NCI-H1694 (cell line): ENCODE measurements at places on chromosomes 12 and 14.

GRCh38 chr12:64122154-64122553 lies 99.9 kb downstream of the KICS2 start:
- DNase-seq, result no peak

GRCh38 chr14:104291123-104292000 lies 153.0 kb downstream of the KIF26A start:
- DNase-seq, result no peak

DNA sequence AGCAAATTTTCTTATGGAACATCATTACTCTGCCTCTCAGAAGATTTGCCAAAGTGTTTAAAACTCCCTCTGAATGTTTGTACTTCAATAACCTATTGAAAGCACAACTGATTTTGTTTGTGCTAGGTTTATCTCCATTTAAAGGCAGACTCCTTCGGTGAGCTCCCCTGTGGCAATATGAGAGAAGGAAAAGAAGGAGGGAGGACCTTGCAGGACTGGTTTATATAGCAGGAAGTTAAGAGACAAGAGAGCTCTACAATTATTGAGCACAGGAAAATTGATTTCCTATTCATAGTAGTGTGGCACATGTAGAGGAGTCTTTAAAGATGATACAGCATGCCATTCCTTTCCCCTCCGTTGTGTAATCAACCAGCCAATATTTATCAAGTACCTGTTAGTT lies 75.5 kb downstream of the PDE3A start:
- DNase-seq, result no peak

DNA sequence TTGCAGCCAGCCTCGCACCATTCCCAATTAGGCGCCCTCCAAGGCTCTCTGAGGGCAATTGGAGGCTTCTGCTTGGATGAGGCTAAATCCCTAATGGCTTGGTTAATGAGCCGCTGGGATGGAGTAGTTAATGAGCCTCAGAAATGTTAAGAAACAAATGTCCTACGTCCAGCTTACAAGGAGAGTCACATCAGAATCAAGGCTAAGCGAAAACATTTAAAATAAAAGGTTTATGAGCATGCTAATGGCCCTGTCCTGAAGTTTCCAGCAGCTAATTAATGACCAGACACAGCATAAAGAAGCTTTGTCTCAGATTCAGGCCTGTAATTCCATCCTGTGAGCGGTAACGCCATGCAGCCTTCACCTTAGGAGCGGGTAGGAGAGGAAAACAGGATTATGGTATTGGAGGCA lies 200.7 kb upstream of the BCL2L14 start:
- no peak for DNase-seq

- DNase-seq, result no peak
Measured at GRCh38 chr14:67584978-67585377, 15.1 kb downstream of the PIGH start.

- DNase-seq, result no peak
Measured at GRCh38 chr14:57346741-57347140, 43.6 kb upstream of the NAA30 start.

DNA sequence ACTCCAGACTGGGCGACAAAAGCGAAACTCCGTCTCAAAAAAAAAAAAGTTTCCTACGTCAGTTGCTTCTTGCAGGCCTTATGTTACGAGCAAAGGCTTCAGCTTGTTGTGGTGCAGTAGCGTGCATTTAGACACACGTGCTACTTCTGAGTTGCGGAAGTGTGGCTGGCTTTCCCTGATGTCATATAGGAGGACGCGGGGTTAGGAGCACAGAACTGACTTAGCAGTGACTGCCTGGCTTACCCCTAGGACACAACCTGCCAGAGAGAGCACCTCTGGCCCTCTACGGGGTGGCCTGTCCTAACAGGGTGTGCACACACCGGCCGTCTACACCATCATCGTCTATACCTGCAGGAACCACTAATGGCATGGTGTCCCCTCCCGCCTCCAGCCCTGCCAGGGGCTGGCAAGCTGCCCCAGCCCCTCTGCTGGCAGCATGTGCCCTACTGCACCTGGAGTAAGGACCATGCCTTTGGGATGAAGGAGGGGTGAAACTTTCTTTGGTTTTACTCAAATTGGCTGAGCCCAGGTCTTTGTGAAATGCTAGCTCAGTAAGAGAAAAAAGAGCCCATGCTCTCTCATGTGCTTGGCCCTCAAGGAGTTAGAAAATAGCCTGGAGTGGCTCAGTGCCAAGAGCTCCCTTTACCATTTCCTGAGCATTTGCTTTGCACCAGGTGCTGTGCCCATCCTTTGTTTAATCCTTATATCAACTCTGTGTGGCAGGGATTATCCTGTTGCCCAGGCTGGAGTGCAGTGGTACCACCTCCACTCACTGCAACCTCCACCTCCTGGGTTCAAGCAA lies 1.7 kb upstream of the GPR68 start:
- DNase-seq, result peak; percentile 58

GRCh38 chr12:72369423-72369959 lies 97.3 kb downstream of the TRHDE start:
- no peak for DNase-seq

DNA sequence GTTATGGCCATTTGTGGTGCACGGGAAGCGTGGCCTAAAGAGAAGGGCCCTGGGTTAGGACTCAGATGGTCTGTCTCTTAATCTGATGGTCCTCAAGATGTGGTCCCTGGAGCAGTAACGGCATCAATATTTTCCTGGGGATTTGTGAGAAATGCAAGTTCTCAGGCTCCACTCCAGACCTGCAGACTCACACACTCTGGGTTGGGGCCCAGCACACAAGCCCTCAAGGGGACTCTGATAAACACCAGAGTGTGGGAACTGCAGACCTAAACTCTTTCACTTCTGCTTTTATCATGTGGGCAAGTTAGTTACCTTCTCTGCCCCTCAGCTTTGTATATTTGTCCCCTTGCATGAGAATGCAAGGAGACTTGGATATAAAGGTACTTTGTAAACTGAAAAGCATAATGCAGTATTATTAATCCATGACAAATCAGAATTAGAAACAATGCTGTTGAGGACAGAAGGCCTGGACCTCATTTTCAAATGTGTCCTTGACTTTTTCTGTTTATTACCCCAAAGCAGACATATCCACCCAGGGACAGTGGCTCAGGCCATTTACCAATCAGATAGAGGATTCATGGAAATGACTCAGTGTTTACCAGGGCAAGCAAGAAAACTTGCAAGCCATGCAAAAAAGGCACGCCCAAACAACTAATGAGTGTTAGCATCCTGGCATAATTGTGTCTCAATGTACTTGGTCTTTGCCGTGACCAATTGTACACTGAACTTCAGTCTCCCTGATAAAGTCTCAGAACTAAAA lies 157.0 kb downstream of the ASCL1 start:
- no peak for DNase-seq

- no peak for DNase-seq
Measured at GRCh38 chr14:100146531-100147091, 12.8 kb downstream of the DEGS2 start.

DNA sequence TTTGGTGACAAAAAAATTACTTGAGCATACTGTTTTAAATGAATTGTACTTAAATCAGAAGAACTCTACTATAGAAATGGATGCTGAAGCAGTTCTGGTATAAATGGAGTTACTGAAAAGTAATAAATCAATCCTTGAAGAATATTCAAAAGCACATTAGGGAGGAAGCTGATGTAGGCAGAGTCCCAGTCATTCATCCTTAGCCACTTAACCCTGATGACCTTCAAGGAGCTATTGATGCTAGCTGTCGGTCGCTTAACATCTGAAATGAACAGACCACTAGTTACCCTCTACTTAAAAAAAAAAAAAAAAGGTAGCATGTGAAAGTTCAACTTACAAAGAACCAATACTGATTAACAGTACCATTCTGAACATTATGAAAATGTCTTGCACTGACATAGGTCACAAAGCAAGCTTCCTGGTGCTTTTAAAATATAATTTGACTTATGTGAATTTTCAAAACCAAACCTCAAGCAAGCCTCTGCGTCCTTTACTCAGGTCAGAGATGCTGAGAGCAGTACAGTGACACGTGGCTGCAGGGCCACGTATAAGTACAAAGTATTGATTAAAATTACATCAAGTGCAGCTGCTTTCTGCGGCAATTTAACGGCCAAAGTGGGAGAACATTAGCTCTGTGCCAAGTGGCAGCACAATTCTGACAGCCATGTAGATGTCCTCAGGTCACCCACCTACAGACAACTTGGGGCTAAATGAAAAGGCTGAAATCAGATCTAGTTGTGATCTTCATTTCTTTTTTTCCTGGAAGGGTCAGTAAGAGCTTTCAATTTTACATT lies 18.1 kb downstream of the PPM1H start:
- no peak for DNase-seq

DNA sequence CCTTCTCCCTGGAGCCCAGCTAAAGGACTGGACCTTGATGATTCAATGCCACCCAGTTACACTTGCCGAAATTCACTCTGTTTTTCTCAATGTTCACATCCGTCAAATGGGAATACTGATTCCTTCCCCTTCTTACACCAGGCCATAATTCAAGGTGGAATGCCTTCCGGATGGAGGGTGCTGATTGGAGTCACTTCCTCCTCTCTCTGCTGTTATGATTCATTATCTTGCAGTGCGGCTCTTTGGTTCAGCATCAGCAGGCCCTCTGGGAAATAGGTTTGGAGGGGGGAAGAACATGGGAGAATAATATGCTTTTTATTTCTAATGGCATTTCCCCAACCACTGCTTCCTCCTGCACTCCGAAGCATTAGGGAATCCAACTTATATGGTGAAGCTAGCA lies 390.6 kb upstream of the TBX3 start:
- DNase-seq, result no peak

- DNase-seq, result no peak
Measured at GRCh38 chr12:94264736-94265485, 116.5 kb downstream of the PLXNC1 start.

GRCh38 chr14:41749429-41749828 lies 142.8 kb downstream of the LRFN5 start:
- DNase-seq, result no peak

DNA sequence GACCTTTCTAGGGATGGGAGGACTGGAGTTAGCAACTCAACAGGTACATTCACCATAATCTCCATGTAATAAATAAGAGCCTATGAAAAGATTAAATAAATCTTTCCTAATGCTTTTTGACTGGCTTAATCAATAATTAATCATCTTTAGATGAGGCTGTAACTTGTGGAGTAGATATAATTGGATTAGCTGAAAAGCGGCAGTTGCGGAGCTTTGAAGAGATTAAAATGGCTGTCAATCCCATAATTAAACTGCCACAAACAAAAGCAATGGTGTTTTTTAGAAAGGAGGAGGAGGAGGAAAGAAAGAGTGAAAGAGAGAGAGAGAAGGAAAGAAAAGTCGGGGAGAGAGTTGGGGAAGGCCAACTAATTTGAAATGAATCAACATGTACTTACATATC lies 70.7 kb upstream of the TMEM263 start:
- DNase-seq, result no peak

DNA sequence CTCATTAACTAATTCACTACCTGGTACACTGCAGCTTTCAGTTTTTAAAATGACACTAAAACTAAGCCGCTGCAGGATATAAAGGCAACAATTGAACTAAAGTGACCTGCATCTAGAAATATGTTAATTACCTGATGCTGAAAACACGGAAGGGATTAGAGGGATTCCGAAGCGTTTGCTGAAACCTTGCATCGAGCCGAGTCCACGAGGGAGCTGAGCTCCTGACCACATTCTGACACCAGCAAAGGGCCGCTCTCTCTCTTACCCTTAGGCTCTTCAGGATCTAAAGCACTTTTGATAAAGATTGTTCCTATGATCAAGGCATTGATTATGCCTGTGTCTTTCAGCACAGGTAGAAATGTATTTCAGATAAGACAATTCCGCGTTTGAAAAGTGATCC lies 59.5 kb upstream of the CDKN3 start:
- DNase-seq, result no peak

DNA sequence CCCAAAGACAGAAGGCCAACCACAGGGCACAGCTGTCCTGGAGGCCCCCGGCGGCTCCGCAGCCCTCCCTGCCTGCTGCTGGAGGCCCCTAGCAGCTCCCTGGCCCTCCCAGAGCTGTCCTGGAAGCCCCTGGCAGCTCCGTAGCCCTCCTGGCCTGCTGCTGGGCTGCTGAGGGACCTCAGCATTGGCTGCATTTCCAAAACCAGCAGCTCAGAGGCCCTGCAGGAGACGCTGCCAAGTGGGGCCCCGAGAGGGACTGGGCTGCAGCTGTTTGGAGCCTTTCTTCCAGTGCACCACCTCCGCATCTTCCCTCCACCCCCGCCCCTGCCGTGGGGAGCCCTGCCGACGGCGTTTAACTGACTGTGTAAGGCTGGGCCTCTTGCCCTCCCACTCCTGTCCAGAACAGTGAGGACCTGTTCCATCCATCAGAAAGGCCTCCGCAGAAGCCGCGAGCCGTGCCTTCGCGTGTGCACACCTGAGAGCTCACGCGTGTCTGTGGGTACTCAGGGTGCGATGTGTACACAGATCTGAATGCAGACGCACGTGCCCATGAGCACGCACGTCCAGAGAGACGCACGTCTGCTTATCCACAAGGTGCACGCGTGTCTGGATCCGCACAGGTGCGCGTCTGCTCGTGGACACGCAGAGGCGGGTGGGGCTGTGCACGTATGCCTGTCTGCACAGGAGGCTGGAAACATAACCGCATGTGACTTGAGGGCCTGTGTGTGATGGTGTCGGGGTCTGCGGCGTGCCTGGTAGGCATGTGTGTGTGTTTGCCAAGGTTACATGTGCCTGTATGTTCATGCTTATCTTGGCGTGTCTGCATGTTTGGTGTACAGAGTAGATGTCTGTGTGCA lies 57.0 kb upstream of the FBRSL1 start:
- no peak for DNase-seq
